ENCODE measurements at places on chromosomes 7 and 10.
A peak's percentile ranks its signal among the peaks of the same experiment; 100 is the strongest.

GRCh38 chr10:21518149-21518640 lies 7.3 kb downstream of the SKIDA1 start:
- no peak for DNase-seq

GRCh38 chr7:137789215-137789882 lies 57.4 kb downstream of the DGKI start:
- no peak for DNase-seq

DNA sequence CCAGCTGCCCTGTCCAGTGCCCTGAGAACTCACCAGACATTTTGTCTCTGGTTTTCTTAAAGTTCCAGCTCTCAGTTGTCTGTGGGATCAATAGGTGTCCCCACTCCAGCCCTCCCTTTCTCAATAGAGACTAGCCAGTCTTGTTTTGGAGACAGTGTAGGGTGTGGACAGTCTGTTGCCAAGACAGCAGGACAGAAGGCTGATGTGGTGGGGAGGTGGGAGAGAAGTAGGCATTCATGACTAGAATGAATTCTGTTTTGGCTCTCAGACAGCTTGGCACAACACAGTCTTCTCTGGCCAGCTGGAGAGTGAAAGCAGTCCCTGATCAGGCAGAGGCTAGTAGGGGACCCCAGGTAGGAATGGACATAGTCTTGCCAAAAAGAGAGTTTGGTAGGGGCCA lies 467.0 kb upstream of the PODXL start:
- no peak for DNase-seq

DNA sequence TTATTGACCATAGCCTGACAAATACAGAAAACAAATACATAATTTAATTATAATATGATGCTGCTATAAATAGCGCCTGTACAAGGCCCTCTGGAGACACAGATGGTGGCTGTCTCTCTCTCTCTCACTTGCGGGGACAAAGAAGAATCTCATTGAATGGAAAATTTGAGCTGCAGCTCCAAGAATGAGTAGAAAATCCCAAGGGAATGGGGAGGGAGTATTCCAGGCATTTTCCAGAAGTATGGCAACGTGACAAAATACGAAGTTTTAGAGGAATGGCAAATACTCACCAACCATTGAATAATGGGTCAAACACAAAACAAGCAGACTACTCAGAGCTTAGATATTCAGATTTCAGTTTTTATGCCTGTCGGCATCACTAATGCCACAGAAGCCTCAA lies 179.9 kb downstream of the NRP1 start:
- no peak for DNase-seq

DNA sequence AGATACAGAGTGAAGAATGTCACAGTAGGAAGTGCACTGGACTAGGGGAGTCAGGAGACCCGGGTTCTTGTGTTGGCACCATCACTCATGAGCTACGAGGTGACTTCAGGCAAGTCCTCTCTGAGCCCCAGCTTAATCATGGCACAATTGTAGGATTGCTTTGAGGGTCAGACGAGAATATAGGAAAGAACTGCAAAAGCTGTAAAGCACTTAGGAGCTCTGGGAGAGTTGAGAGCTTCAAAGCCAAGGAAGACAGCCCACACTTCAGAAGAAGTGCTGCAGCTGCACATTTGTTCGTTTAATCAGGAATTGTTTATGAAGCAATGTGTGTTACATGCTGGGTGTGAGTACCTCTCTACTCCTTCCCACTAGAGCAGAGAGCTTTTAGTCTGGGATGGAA lies 4.4 kb downstream of the FBH1 start:
- DNase-seq: no peak

GRCh38 chr10:133318494-133319127 lies 9.9 kb downstream of the ZNF511 start:
- no peak for DNase-seq

DNA sequence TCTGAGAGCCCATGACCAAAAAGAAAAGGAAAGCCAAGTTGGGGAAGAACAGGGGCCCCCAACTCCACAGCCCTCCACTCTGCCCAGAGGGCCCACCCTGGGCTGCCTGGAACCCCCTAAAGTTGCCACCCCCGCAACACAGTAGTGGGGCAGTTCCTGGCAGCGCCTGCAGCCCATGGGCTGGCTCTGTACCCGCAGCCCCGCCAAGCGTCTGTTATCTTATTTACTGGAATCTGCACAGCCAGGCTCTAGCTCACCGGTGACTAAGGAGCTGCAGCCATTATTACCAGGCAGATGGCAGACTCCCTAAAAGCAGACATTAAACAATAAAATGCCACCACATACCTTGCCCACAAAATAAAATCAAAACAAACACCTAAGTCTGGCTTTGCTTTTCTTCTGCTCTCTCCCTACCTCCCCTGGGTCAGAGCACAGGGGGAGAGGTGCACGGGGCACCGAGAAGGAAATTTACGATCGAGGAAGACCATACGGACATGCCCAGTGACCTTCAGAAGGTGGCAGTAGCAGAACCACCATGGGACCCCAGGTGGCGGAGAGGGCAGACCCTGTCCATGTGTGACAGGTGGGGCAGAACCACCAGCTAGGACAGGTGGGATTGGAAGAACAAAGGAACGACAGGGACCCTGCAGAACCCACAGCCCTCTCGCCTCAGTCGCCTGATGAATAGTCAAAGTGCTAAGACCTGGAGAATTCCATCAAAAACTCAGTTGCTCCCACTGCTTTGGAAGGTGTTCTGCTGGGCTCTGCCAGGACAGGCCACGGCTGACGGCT lies 66.3 kb downstream of the PRKAG2 start:
- no peak for DNase-seq

- DNase-seq: no peak
Measured at GRCh38 chr7:102918845-102919244, 6.0 kb downstream of the LRRC17 start.

DNA sequence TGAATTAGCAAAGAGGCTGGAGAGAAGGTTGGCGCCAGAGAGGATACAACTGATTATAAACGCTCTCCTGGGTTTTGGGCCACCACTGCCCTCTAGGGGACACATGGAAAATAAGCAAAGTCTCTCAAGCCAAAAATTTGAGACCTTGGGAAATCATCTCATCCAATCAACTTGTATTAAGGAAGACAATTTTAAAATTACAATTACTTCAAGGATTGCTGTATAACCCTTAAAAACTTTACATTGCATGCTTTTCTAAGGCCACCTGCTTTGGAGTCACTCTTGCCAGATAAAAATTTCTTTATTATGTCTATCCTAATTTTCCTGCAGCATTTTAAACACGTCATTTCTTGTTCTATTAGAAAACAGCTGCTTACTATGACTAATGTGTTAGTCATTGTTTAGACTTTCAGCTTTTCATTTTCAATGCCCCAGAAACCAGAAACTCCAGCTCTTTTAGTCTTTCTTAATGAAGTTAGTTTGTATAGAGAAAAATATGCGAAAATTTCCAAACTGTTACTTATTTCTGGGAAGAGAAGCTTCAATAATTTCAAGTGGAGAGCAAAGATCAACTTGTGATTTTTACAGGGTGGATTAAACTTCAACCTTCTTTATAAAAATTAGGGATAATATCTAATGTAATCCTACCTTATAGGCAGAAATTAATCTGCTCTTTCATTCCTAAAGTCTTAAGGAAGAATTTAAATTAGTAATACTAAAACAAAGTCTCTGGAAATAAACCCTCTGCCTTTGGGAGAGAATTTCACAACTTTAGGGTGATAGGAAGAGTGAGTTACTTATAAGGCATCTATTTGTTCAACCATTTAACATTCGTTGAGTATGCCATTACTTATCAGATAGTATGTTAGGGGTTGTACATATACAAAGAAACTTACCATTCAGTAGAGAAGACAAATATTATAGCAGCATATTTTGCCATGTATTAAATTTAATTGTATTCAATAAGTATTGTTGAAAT lies 20.6 kb upstream of the RHOBTB1 start:
- DNase-seq: peak; percentile 81

Data from BJ (cell line).